ENCODE measurements at places on chromosomes 11 and 22. TPM values are rescaled to one million over a fixed set of nuclear protein-coding genes. Genes with fewer than 3 reads are reported as not detected.

MED17 gene
- polyA plus RNA-seq = 19.3 TPM

NXPE2 gene
- polyA plus RNA-seq = not detected

RFPL2 gene
- 0.05 TPM for polyA plus RNA-seq

SAA4 gene
- not detected for polyA plus RNA-seq

SIK2 gene
- 8.9 TPM for polyA plus RNA-seq

C11orf86 gene
- 0.08 TPM for polyA plus RNA-seq

GLYATL2 gene
- 0.31 TPM for polyA plus RNA-seq

FIBIN gene
- 0.66 TPM for polyA plus RNA-seq

DDTL gene
- polyA plus RNA-seq = 2.0 TPM

DLG2 gene
- 0.21 TPM for polyA plus RNA-seq

WEE1 gene
- 20.6 TPM for polyA plus RNA-seq

CD3D gene
- 0.44 TPM for polyA plus RNA-seq

MSANTD4 gene
- polyA plus RNA-seq = 8.5 TPM

C1QTNF5 gene
- polyA plus RNA-seq = 0.76 TPM

TSPAN4 gene
- 226 TPM for polyA plus RNA-seq

BDNF gene
- polyA plus RNA-seq = 21.3 TPM

CAPN5 gene
- polyA plus RNA-seq = 33.1 TPM

NELL1 gene
- 0.02 TPM for polyA plus RNA-seq

TSGA10IP gene
- not detected for polyA plus RNA-seq

SLC22A25 gene
- polyA plus RNA-seq = not detected

INPP5J gene
- polyA plus RNA-seq = 3.2 TPM

SERPINH1 gene
- 293 TPM for polyA plus RNA-seq

PDGFD gene
- polyA plus RNA-seq = 7.0 TPM

APOL3 gene
- 0.21 TPM for polyA plus RNA-seq

KRTAP5-10 gene
- polyA plus RNA-seq = not detected

DDIAS gene
- polyA plus RNA-seq = 4.4 TPM

ACRV1 gene
- not detected for polyA plus RNA-seq

DEFB131B gene
- not detected for polyA plus RNA-seq

PATE2 gene
- polyA plus RNA-seq = 0.07 TPM

ELFN2 gene
- 2.8 TPM for polyA plus RNA-seq

P2RY6 gene
- 0.15 TPM for polyA plus RNA-seq

MYOD1 gene
- polyA plus RNA-seq = not detected

OR51I1 gene
- polyA plus RNA-seq = not detected

NRGN gene
- polyA plus RNA-seq = 3.1 TPM

IL17REL gene
- not detected for polyA plus RNA-seq

RCOR2 gene
- 1.4 TPM for polyA plus RNA-seq

BTG4 gene
- 0.34 TPM for polyA plus RNA-seq

MRPL21 gene
- polyA plus RNA-seq = 125 TPM

EFEMP2 gene
- 203 TPM for polyA plus RNA-seq

OR2AG2 gene
- polyA plus RNA-seq = not detected

CRYBB3 gene
- 0.35 TPM for polyA plus RNA-seq

ST14 gene
- polyA plus RNA-seq = not detected

KCNK7 gene
- polyA plus RNA-seq = 0.34 TPM

MRGPRE gene
- not detected for polyA plus RNA-seq

ABCC8 gene
- 0.71 TPM for polyA plus RNA-seq

AMOTL1 gene
- 10.7 TPM for polyA plus RNA-seq

MIOX gene
- 0.05 TPM for polyA plus RNA-seq

GAL3ST1 gene
- polyA plus RNA-seq = 0.08 TPM

ZC3H12C gene
- 2.8 TPM for polyA plus RNA-seq

MMP8 gene
- not detected for polyA plus RNA-seq

RAG2 gene
- 0.34 TPM for polyA plus RNA-seq

VSIG2 gene
- not detected for polyA plus RNA-seq

TBC1D10A gene
- polyA plus RNA-seq = 15.3 TPM

TBX1 gene
- not detected for polyA plus RNA-seq

CALCB gene
- 0.07 TPM for polyA plus RNA-seq

Measured in SK-N-SH (cell line).